NCI-H2081 treated with DMSO at 0.1 percent for 48 hours (cell line): ENCODE measurements at places on chromosomes 2 and 18.

DNA sequence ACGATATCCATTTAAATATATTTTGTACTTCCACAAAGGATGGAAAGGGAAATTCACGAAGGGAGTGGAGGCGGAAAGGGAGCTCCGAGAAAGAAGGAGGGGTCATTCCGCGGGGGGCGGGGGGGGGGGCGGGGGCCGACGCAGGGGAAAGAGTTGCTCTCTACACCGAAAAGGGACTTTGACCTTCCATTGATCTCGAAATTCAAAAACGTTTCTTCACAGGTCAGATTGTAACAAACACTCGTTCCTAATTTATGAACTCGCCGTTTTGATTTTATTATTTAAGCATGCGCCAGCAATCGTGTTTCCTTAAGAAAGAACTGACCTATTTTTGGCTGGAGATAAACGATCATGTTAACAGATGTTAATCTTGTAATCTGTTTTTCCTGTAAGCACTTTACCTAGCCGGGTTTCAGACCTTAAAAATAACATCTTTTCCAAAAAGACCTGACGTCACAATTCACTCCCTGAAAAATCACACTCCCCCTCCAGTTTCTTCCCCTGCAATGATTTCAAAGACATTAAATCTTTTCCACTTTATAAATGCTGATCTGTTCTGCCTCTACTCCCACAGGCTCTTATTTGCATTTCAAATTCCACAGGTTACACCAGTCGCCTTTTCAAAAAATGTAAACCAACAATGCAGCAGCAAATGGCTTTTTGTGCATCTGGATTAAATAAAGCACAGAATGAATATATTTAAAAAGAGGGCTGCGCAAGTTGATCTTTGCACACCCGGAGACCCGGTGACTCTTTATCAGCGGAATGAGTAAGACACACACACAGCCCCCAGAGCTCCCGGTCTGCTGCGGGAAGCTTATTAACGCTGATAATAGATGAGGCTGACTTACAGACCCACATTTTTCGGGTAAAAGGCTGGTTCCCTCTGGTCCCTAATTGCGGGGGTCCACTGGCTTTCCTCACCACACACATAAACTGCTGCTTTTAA lies 1.6 kb downstream of the ZNF516 start:
- DNase-seq, result no peak

DNA sequence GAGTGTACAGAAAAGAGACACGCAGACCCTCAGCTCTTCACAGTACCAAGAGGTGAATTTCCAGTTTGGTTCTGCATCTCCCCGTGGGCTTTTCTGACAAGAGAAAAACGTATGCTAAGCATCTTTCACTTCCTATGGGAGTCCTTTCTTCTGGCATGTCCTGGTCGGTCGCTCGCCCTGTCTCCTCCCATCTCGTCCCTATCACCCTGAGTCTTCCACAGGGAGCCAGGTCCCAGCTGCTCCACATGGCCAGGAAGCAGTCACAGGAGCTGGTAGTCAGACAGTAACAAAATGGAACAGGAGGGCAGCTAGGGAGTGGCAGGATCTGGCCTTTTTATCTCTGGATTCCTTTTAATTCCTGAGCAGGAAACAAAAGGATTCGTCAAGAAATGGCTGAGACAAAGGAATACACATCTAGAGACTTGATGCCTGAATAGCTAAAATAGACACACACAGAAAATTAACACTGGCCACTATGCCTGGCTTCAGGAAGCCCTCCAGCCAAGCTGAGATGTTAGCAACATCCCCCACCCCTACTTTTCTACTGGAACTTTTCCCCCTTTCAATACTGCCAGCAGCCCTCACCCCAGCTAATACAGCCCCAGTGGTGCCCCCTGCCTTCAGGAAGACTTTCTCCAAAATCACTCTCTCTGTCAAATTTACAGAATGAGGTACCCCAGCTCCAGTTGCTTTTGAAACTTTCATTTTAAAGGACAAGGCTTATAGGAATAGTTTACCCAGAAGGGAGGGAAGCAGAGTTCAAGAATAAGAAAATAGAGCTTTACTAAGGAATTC lies 136.1 kb downstream of the DNER start:
- no peak for DNase-seq

GRCh38 chr2:196277002-196277401 lies 105.6 kb upstream of the STK17B start:
- DNase-seq, result no peak

- DNase-seq, result no peak
Measured at GRCh38 chr2:237422309-237422708, 8.3 kb upstream of the COL6A3 start.

- no peak for DNase-seq
Measured at GRCh38 chr2:163878718-163879117, 142.9 kb upstream of the FIGN start.

GRCh38 chr2:43000242-43001054 lies 208.1 kb upstream of the HAAO start:
- no peak for DNase-seq

DNA sequence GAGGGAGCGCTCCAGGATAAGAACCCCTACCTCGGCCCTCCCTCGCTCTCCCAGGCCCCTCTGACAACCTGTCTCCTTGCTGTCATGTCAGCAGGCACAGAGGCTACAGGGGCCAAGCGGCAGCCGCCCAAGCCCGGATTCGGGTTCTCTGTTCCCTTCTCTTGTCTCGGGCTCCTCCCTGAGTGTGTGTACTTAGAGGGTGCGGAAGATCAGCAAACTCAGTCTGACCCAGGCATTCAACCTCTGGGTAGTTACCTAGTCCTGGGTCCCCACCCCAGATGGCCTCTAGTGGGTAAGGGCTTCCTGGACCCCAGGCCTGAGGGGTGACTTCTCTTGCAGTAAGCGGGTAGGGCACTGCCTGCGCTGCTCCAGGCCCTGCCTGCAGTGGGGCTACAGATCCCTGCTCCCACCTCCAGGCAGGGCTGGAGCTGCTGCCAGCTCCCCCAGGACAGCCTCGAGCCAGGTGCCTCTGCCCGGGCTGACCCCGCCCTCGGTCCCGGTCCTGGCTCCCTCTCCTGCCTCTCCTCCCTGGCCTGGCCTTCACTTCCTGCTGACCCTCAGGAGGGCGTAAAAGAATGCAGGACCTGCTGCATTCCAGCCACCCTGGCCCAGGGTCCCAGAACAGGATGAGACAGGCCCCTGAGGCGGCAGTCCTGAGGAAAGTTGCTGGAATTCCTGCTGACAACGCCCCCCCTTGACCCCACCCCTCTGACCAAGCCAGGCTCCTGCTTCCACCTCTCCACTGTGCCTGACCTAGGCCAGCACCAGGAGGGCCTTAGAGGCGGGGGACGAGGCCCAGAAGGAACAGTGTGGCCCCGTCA lies 22.0 kb downstream of the GPC1 start:
- no peak for DNase-seq

GRCh38 chr2:49129034-49129433 lies 25.3 kb downstream of the FSHR start:
- no peak for DNase-seq

GRCh38 chr2:61759005-61759404 lies 94.9 kb downstream of the FAM161A start:
- DNase-seq, result no peak

DNA sequence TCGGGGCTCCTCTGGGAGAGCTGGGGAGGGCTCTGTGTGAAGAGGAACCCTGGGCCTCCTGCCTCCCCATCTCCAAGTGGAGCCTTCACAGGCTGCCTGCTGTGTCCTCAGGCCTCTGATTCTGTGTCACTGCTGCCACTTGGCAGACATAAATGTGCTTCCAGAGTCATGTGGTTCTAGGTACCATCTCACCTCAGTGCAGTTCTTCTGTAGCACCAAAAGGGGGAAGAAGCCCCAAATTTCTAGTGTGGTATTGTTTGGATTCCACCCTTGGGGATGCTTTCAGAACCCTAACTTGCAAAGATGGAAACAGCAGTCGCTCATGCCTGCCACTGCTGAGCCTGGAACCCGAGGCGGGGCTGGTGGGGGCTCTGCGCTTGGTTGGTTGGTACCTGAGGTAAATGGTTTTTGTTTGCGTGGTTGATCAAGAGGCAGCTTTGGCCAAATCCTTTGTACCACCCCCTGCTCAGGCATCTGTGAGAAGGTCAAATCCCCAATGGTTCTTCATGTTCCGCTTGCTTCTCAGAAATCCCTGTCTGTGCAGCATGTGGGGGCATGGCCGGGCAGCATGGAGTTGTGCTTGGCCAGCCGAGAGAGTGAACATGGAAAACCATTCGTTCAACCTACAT lies 27.5 kb downstream of the COA5 start:
- no peak for DNase-seq

GRCh38 chr2:79711098-79711497 lies 198.2 kb downstream of the CTNNA2 start:
- DNase-seq, result no peak

- DNase-seq, result no peak
Measured at GRCh38 chr18:64785686-64786085, 636.8 kb upstream of the LINC00305 start.
